ENCODE measurements at places on chromosomes 3 and 15.

- no peak for DNase-seq
These were observed 75.8 kb downstream of the CPN2 start for GRCh38 chr3:194275291-194275690.

GRCh38 chr15:78955355-78955754 lies 10.5 kb upstream of the CTSH start:
- no peak for DNase-seq

DNA sequence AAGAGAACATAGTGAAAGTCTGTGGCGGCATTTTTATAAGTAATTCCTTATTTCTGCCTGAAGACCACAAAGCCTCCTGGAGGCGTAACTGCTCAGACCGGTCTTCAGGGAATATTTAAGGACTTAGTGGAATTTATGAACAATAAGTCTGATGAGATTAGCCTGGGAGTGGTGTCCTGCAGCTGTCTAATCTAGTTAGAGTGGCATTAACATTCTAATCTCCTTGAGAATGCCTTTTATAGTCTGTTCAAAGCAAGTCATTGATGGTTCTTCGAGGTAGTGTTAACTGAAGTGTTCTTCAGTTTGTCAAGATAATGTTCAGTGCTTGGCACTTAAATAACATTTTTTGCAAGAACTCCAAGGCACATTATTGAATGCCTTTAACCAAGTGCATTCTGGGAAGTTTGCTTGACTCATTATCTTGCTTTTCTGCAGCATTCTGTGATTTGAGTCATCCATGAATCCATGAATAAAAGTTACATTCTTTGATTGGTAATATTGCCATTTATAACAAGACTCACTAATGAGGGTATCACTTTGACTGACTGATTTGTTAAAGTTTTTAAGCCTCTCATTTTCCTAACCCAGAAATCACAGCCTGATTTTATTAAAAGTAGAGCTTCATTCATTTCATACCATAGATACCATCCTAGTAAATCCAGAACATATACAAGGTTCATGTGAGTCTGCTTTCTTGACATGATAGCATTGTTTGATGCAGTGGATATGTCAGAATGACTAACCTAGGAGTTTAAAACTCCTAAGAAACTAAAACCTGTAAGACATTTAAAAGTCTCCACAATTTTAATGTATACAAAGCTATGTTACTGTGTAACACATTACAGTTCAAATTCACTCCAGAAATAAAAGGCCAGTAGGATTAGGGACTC lies 12.5 kb downstream of the RBM5 start:
- DNase-seq, result no peak

GRCh38 chr3:195512798-195513345 lies 30.3 kb downstream of the PPP1R2 start:
- DNase-seq, result no peak

GRCh38 chr3:28315711-28316110 lies 32.8 kb upstream of the ZCWPW2 start:
- no peak for DNase-seq

DNA sequence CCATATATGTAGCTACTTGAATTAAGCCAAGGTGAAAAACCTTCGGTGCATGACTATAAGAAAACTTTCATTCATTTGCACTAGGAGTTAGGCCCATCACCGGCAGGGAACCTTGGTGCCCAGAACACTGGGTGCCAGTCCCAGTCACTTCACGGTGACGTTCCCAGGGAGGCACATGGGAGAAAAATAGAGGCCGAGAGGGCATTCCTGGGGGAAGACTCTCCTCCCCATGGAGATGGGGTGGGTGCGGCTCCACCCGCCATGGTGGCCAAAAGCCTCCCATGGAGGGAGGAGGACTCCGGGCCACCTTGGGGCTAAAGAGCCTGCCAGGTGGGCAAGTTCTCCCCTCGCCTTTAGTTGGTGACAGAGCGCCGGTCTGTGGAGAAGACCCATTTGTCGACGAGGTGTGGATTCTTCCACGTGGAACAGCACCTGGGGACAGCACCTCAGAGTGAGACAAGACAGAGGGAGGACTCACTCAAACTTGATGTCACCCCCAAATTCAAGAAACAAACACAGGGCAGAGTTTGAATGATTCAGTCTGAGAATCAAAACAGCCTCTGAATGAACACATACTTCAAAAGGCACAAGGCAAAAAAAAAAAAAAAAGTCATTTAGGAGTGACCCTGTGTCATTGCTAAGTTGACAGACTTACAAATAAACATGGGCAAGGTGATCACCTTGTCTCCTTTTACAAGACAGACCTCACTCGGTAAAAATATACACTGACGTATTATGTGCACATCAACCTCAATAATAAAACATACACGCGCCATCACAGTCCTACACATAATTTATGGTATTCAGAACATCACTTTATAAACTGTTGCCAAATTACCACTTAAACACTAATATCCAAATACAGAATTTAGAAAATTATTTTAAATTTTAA lies 38.6 kb downstream of the ZXDC start:
- DNase-seq, result no peak

DNA sequence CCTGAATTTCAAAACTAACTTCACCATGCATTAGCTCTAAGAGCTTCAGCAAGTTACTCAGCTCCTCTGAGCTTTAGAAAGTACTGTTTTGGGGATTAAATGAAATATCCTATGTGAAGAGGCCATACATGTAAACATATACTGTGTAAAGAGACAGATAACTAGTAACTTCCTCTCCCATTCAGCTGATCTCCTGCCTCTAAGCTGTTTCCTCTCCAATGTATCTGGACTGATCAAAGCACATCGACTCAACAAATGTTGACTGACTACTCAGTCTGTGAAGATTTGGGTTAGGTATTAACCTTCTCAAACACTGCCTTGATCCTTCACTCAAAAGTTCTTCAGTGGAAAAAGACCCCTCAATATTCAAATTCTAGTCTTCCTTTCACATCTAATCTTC lies 82.0 kb downstream of the BOC start:
- DNase-seq, result no peak

DNA sequence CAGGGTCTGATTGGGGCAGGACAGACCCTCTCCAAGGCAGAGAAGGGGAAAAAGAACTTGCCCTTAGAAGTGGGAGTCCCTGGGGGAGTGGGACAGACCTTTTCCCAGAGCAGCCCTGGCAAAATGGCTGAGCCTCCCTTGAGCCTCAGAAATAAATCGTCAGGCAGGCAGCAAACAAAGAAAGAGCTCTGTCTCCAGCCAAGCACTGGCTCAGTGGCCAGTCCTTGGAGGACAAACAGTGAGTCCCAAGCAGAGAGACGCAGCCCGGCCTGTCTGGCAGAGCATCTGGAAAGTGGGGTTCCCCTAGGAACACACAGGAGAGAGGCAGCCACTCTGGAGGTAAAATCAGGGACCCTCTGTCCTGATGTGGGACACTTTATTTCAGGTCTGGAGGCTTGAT lies 1.8 kb downstream of the SLC6A1 start:
- DNase-seq, result no peak

DNA sequence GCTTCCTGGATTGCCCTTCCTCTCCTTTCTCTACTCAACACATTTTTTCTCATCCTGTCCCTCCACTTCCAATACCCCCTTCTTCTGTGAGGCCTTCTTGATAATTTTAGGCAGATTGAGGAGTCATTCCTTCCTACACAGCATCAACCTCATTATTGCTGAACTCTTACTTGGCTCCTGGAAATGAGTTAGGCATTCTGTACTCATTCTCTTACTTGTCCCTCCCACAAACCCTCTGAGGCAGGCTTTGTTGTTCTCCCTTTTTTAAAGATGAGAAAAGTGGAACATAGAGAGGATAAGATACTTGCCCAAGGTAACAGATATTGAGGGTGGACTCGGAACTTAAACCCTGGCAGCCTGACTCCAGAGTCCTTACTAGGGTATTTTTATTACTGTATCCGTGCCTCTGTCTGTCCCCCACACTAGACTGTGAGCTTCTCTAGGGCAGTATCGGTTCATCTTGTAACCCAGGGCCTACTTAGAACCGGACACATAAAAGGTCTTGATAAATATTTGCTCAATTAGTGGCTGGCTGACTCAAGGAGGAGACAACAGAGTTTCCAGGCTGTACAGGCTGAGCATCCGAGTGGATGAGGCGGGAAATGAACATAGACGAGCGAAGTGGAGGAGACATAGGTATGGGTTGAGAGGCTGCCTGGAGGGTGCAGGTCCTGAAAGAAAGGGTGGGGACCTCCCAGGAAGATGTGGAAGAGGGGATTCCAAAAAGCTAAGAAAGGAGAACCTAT lies 148.7 kb upstream of the ATP2B2 start:
- no peak for DNase-seq

DNA sequence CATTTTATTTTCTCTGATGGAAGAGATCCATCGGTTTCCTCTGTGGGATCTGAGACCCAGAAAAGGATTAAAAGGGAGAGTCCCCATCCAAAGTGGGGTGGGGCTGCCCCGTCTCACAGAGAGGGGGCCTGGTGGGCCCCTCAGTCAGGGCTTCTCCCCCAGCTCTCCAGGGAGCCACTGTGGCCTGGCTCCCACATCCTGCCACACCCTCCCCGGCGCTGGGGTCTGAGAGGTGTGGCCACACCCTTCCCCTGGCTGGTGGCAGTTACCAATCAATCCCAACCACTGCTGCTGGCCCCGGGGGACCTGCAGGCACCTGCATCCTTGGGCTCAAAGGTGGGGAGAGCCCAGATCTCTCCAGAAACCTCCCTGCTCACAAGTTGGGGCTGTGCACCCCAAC lies 161.8 kb upstream of the IQSEC1 start:
- peak; percentile 38 for DNase-seq

DNA sequence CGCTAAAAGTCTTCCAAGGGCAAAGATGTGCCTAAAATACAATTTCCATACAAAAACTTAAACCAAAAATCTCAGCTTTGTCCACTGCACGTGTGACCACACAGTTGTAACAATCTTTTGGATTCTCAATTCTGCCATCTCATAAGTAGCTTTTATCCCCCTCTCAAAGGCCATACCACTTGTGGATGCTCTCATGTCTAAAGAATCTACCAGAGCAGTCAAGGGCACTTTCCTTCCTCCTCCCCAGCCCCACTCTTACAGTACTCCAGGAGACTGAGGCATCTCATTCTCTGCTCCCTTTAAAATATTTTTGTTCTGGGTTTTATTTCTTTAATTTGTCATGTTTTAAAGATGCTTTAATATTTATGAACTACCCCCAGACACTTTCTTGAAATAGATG lies 102.3 kb upstream of the PFN2 start:
- no peak for DNase-seq

- DNase-seq, result no peak
These were observed 14.6 kb upstream of the TMEM40 start for GRCh38 chr3:12773710-12774086.

DNA sequence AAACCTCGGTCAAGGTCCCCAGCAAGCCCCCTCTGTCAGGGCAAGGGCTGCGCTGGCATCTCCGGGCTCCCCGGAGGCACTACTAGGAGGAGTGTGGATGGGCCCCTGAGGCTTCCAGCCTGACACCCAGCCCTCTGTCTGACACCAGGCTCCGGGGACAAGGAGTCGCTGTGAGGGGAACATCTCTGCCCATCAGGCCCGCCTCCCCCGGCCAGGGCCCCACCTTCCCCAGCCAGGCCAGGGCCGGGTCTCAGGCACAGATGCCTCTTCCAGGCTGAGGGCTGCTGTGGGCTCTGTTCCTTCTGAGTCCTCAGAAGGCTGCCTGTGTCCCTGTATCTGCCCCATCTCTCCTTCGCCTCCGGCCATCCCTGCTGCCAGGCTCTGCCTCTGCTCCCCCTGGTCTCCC lies 15.8 kb downstream of the CSPG4 start:
- DNase-seq, result no peak

DNA sequence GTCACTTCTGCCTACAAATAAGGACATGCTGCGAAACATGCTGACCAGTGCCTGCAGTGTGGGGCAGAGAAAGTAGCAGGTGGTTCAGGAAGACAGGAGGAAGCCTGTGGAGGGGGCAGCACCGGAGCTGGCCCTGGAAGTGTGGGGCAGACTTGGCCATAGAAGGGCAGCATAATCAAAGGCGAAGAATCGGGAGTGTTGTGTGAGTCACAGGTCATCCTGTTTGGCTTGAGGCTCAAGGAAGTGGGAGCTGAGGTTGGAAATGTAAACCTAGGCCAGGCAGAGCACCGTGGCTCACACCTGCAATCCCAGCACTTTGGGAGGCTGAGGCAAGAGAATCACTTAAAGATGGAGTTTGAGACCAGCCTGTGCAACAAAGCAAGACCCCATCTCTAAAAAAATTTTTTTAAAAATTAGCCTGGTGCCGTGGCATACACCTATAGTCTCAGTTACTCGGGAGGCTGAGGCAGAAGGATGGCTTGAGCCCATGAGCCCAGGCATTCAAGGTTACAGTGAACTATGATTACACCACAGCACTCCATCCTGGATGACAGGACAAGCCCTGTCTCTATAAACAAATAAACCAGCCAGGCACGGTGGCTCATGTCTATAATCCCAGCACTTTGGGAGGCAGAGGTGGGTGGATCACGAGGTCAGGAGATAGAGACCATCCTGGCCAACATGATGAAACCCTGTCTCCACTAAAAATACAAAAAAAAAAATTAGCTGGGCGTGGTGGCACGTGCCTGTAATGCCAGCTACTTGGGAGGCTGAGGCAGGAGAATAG lies 54.0 kb downstream of the FAM43A start:
- no peak for DNase-seq

DNA sequence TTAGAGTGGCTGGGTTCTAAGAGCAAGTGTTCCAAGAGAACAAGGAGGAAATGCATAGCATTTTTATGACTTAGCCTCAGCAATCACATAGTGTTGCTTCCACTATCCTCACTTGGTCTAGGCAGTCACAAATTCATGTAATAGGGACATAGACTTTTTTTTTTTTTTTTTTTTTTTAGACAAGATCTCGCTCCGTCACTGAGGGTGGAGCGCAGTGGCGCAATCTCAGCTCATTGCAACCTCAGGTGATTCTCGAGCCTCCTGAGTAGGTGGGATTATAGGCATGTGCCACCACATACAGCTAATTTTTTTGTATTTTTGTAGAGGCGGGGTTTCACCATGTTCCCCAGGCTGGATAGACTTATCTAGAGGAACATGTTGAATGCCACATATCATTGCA lies 4.7 kb upstream of the GNB4 start:
- no peak for DNase-seq

GRCh38 chr3:65875393-65876027 lies 163.2 kb downstream of the MAGI1 start:
- no peak for DNase-seq

DNA sequence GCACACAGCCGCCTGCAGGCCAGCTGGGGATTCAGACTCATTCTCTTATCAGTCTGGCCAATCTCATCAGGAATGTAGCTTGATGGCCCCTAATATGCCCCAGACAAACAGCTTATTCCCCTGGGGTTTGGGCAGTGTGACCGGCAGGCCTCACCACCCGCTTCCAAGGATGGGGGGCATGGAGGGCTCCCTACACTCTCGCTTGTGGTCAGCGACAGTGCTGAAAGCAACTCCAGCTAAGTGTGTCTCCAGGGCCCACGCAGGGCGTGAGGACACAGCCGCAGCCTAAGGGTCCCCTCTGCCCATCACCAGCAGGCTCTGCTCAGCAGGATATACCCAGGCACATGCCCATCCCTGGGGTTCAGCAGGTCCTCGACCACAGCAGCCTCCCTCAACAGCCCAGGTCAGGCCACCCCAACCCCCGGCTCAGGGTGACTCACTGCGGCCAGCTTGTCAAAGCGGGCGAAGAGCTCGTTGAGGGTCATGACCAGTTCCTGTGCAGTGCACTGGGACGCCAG lies 116.7 kb downstream of the ADCY5 start:
- no peak for DNase-seq

- no peak for DNase-seq
These were observed 171.0 kb downstream of the RBMS3 start for GRCh38 chr3:29451920-29452319.
